ENCODE measurements at places on chromosomes 11 and 22.

DNA sequence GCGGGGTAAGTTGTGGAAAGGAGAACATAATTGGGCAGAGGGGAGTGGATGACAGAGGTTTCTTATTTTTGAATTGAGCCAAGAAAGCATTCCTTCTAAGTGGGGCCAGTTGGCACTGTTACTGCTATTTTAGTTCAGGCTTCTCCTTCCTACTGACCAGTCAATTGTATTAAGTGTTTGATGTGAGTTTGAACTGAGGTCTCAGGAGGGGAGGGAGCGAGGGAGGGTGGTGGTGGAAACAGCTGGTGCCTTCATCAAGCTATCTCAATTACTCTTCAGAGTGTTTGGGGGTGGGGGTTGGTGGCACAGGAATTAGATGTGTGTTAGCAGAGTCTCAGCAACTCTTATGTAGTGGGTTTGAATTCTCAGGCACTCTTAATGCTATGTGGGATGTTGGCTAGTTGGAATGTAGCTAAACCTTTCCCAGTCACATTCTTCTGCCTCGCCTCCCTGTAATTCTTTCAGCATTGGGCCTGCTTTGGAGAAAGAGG is 14.5 kb downstream of the CTNND1 start:
- no peak for DNase-seq

DNA sequence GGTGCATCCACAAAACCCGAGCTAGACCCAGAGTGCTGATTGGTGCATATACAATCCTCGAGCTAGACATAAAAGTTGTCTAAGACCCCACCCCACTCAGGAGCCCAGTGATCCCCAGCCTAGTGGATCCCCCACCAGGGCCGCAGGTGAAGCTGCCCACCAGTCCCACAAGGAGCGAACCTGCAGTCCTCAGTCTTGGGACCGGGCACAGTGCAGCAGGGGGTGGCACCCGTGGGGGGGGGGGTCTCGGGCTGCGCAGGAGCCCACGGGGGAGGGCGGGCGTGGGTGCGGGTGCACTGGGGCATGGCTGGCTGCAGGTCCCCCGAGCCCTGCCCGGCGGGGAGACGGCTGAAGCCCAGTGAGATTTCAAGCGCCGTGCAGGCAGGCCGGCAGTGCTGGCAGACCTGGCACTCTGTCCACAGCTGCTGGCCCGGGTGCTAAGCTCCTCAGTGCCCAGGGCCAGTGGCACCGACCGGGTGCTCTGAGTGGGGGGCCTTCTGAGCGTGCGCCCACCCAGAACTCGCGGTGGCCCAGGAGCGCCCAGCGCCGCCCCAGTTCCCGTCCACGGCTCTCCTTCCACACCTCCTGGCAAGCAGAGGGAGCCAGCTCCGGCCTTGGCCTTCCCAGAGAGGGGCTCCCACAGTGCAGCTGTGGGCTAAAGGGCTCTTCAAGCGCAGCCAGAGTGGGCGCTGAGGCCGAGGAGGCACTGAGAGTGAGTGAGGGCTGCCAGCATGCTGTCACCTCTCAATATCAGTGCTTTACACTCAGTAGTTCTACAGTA is 989.1 kb downstream of the FAM181B start:
- no peak for DNase-seq

DNA sequence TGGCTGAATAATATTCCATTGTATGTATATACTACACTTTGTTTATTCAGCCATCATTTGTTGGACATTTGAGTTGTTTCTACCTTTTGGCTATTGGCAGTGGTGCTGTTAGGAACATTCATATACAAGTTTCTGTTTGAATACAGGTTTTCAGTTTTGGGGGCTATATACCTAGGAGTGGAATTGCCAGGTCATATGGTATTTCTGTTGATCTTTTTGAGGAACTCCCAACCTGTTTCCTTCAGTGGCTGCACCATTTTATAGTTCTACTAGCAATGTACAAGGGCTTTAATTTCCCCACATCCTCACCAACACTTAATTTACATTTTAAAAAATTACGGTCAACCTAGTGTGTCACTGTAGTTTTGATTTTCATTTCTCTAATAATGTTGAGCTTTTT is 54.6 kb downstream of the HSD17B12 start:
- no peak for DNase-seq

DNA sequence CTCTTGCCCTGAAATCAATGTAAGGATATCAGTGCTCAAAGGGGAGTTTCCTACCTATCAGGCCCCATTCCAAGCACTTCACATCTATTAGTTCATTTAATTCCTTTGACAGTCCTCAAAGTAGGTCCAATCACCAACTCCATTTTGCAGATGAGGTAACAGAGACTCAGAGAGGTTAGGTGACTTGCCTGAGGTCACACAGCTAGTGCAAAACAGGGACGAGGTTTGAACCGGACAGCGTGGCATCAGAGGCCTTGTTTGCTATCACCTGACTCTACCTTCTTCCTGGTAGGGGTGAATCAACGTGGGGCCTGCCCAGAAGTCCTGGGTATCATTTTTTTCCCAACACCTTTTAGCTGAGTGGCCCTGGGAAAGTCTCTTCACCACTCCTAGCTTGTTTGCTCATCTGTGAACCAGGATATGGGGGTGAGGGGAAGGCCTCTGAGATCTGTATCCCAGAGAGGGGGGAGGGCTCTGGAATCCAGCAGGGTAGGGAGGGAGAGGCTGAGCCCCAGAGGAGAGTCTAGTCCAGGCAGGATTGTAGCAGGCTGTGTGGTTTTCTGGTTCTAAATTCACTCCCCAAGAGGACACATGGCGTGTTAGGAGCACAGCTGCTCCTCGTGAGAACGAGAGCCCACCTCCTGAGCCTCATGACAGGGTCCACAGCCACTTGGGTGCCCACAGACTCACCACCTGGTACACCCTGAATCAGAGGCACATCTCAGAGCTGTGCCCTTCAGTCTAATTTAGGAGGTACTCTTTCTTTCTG is 174.7 kb downstream of the MN1 start:
- no peak for DNase-seq

DNA sequence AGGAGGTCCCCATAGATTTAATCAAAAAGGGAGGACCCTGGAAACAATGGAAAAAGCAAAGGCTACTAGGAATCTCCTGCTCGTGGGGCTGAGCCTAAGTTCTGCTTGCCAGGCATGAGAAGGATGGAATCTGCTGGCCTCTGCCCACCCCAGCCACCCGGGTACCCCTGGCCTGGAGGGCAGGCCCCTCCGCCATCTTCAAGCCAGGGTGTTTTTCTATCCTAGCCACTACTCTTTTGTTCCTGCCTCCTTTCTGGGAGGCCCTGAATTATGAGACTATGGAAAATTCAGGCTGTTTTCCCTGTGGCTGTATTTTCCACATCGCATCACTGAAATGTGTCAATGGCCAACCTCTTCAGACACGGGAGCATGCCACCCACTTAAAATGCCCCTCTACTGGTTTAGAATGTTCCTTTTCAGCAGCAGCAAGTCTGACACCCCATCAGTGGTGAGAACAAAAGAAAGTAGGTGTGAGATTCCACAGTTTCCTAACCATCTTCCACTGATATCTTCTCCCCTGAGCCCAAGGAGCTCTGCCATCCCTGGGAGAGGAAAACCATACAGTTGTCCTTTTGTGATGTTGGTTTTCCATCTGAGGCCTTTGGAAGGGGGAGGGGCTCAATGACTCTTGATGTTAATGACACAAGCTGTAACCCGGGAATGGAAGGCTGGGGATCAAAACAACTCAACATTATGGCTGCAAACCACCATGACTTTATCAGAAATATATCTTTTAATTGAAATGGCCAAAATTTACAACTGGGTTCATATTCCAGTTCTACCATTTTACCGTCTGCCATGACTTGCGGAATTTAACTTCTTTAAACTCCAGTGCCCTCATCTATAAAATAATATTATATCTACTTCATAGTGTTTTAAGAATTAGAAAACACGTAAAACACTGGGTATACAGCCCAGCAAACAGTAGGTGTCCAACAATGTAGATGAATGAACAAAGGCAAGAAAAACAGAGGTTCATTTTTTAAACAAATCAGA is 22.2 kb downstream of the DKK3 start:
- DNase-seq, result no peak

GRCh38 chr11:115964091-115964490 is 459.9 kb upstream of the CADM1 start:
- DNase-seq, result no peak

DNA sequence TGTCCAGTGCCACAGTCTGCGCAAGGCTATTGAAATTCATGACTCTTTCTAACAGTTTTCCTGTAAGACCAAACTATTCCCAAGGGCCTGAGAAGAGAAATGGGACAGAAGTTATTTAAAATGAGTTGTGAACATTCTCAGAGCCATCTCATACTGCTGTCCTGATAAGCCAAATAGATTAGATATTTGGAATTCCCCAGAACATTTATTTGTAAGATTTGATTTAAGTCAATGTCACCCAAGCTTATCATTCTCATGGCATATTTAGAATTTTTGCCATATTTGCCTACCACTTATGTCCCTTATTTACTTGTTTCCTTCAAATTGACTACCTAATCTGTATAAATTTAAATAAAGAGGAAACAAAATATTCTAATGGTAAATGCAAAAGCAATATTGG is 82.4 kb downstream of the NAV2 start:
- DNase-seq, result no peak

All from NCI-H1436 (cell line).